Stimulated activated CD4-positive, alpha-beta T cell treated with anti-CD3 and anti-CD28 coated beads, Interleukin-15, amount 100 ng/mL, for 1 hour (primary cell): ENCODE measurements at places on chromosomes 12 and 14.

GRCh38 chr14:52948836-52949235 is 2.0 kb downstream of the FERMT2 start:
- no peak for DNase-seq

DNA sequence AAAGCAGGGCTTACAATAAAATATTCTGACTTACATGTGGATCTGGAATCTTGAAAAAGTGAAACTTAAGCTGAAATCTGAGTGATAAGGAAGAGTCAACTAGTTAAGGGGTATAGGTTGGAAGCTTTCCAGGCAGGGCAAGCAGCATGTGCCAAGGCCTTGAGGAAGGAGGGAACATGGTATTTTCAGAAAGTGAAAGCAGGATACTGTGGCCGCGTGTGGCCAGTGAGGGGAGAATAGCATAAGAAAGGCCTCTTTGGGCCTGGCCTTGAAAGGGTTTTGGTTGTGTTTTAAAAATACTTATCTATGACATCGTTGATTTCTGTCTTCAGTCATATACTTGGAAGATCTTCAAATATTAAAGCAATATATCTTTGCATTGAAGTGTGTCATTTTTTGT is 213.4 kb downstream of the AKAP6 start:
- no peak for DNase-seq

GRCh38 chr14:75175677-75176141 is 703 bp downstream of the TMED10 start:
- DNase-seq, result no peak

- no peak for DNase-seq
Measured at GRCh38 chr12:10241290-10241689, 28.6 kb downstream of the GABARAPL1 start.

GRCh38 chr14:100618318-100618693 is 31.1 kb upstream of the BEGAIN start:
- no peak for DNase-seq

DNA sequence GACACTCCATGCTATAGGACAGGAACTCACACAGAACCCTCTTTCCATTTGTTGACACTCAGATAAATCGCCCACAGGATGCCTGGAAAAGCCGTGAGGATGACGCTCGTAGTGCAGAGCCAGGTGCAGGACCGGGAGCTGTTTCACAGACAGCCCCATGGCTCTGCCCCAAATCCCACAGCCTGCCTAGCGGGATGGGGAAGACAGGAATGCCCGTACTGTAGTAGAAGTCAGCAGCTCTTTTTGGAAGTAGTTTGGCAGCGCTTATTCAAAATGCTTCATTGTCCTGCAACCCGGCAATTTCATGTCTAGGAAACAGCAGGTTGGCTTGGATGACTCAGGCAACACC is 41.6 kb downstream of the JAG2 start:
- no peak for DNase-seq

DNA sequence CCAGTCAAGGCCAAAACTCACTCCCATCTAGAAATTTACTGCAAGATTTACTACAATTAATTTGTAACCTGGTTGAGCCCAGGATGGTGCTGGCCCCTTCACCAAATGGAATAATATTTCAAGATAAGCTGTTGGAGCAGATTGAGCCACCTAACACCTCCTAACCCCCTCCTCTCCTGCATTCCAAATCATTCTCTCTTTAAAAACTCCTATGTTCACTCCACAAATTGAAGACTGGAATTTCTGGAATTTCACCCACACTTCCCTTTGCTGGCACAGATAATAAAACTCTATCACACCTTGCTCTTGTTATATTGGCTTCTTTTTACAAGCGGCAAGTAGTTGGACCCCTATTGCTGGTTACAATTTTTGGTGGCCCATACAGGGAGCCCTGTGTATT is 41.7 kb downstream of the MIS18BP1 start:
- no peak for DNase-seq

DNA sequence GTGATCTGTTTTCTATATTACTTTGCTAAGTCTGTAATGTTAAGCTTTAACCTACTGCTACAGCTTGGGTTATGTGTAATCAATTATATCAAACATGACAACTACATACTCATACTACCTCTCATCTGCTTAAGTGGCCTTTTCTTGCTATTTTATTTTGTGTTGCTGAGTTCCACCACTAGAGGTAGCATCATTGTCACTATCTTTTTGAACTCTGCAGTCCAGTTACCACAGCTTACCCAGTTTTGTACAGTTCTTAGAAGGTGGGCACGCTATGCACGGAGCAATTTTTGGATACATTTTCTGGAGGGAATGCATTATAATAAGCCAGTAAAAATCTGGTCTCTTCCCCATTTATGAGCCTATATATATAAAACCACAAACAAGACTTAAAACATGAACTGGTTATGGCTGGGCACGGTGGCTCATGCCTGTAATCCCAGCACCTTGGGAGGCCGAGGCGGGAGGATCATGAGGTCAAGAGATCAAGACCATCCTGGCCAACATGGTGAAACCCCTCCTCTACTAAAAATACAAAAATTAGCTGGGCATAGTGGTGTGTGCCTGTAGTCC is 48.5 kb downstream of the SAV1 start:
- DNase-seq, result no peak

- DNase-seq, result no peak
Measured at GRCh38 chr12:110531741-110532333, 29.7 kb downstream of the RAD9B start.
